ENCODE measurements at places on chromosomes 13 and 19.

GRCh38 chr19:4447327-4448146, 10.1 kb downstream of the UBXN6 start:
- DNase-seq, result no peak

DNA sequence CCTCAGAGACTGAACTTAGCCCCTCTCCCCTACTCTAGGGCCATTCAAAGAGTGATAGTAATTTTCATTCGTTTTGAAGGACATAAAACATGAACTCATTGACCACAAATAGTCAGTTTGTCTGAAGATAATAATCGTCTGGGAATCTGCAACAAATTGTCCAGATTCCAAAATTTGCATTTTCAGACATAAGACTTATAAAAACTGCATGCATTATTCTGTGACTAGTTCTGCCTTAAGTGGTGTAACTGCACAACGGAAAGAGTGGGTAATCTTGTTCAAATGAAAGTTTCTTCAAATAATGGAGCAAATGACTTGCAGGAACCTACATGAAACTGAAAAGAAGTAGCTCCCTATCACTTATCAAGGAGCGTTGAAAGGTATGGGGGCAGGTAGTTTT, 8.4 kb downstream of the CSNK1A1L start:
- no peak for DNase-seq

- DNase-seq, result no peak
Observed at GRCh38 chr13:39391761-39392160, 211.2 kb downstream of the LHFPL6 start.

GRCh38 chr19:42850981-42851717, 28.4 kb downstream of the PSG1 start:
- DNase-seq, result no peak

DNA sequence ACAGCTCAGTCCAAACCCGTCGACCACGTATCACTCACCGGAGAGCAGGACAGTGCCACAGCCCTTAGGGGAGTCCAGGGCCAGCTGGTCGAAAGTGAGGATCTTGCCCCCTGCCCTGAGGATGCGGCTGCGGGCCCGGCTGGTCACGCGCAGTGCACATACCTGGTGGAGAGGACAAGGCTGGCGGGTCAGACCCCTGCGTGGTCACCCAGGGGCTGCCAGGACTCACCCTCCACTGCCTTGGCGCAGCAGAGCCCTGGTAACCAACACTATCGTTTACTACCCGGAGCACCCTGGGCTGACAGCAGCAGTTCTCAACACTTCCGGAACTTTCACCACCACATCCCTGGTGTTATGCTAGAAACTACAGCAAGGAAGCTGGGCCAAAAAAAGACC, 1.2 kb upstream of the FAM83E start:
- DNase-seq, result no peak

DNA sequence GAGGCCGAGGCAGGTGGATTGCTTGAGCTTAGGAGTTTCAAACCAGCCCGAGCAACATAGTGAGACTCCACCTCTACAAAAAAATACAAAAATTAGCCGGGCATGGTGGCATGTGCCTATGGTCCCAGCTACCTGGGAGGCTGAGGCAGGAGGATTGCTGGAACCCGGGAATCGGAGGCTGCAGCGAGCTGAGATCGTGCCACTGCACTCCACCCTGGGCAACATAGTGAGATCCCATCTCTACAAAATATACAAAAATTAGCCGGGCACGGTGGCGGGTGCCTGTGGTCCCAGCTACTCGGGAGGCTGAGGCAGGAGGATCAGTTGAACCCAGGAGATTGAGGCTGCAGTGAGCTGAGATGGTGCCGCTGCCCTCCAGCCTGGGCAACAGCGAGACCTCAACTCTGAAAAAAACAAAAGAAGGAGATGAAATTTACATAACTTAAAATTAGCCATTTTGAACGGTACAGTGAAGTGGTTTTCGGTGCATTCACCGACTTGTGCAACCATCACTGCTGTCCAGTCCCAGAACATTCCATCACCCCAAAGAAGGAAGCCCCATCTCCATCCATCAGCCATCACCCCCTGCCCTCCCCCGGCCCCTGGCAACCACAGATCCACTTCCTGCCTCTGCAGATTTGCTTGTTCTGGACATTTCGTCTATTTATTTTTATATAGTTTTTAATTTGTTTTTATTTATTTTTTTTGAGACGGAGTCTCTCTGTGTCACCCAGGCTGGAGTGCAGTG, 1.6 kb upstream of the AZU1 start:
- DNase-seq, result no peak

DNA sequence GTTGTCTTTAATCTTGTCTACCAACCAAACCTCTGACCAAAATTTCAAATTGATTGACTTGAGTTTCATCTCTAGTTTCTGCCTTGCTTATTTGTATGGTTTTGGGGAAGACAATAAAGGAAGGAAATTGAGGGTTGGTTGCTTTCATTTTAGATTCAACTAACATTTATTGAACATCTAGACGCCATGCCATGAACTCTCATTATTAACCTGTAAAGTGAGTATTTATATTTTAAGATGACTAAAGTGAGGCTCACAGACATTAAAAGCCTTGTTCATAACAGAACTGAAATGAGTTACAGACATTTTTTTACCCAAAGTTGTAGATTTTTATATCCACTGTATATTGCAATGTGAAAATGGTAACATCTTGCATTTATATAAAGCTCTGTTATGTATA, 239.3 kb downstream of the LMO7 start:
- DNase-seq, result no peak

GRCh38 chr13:25741796-25742195, 310.0 kb downstream of the SHISA2 start:
- no peak for DNase-seq

GRCh38 chr19:19559931-19560330, 21.9 kb downstream of the CILP2 start:
- DNase-seq, result no peak

DNA sequence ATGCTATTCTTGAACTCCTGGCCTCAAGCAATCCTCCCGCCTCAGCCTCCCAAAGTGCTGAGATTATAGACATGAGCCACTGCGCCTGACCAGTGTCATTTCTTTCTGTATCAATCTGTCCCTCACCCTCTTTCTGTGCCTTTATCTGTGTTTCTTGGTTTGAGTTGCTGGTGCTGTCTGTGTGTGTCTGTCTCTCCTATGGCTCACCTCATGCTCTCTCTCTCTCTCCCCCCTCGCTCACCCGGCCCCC, 9.9 kb downstream of the IRF2BP1 start:
- no peak for DNase-seq

- no peak for DNase-seq
Observed at GRCh38 chr13:39452417-39452816, 150.6 kb downstream of the LHFPL6 start.

GRCh38 chr19:918481-919198, 1.5 kb downstream of the KISS1R start:
- no peak for DNase-seq

DNA sequence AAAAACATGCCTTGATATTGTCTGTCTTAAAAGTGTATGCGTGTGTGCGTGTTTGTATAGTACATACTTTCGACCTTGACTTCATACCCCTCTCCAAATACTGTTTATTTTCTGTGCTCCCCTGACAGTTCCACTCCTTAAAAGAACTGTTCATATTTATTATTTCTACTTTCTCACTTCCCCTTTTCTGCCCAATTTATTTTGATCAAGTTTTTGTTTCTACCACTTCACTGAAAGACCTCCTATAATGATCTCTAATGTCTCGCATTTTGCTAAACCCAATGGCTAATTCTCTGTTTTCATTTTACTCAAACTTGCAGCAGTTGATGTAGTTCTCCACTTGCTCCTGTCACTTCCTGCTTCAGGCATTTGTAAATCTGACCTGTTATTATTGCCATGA, 426.1 kb upstream of the KLF12 start:
- DNase-seq, result no peak

DNA sequence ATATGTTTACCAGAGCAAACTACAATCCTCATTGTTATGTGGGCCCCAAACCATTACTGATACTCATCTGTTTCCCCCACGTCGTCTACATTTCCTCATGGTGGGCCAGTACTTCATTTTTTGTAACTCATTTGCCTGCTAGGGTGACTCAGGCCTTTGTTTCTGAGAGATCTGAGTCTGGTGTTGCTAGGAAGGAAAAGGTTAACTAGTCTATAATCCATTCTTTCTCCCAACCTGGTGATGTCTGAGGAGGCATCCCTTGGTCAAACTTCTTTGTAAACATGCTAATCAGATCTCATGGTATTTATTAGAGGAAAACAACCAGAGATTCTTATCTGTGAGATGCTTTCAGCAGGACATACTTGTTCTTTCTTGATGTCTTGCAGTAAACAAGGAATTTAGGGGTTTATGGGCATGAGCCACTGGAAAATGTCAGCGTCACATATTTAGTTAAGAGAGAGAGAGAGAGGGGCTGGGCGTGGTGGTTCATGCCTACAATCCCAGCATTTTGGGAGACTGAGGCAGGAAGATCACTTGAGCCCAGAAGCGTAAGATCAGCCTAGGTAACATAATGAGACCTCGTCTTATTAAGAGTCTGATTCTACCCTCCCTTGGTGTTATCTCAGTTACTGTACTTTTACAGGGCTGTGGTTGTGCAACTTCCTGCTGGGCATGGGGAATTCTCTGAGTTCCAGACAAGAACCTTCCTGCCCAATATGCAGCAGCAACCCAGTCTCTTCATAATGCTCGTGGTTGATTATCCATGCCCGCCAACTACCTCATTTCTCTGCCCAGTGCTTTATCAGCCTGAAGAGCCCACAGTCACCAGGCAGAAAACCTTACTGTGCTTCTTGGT, 9.7 kb upstream of the DPRX start:
- DNase-seq, result no peak

DNA sequence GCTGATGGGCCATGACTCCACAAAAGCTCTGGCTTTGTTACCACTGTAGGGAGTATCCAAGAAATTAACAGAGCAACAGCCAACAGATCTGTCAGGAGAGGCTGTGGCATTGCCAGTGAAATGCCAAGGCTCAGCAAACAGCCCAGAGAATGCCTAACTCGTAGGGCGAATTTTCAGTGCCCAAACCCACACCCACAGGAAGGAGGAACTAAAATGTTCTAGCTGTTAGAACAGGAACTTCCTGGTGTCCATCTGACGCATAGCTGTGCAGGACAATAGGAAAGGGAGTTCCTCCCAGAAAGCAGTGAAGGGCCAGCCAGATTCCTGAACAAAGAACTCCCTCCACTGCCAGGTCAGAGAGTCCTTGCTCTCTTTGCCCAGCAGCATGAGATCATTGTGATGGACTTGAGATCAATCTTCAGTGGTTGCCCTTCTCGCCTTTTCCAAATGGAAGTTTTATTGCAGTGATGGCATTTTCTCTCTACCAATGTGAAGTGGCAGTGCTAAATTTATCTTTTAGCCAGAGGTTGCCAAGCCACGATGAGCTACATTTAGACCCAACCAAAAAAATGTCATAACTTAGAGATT, 224.2 kb upstream of the STARD13 start:
- DNase-seq, result no peak

GRCh38 chr13:100694722-100695508, 20.3 kb upstream of the TMTC4 start:
- DNase-seq, result no peak

DNA sequence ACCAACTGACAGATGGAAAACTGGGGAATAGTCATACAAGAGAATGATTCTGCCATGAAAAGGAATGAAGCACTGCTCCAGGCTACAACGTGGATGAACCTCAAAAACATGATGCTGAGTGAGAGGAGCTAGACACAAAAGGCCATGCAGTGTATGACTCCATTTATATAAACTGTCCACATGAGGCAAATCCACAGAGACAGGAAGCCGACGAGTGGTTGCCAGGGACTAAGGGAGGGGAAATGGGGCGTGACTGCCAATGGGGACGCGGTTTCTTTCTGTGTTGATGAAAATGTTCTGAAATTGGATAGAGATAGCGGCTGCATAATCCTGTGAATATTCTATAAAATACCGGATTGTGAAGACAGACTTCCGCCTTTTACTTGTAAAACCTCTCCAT, 10.2 kb downstream of the SMIM7 start:
- DNase-seq, result no peak

DNA sequence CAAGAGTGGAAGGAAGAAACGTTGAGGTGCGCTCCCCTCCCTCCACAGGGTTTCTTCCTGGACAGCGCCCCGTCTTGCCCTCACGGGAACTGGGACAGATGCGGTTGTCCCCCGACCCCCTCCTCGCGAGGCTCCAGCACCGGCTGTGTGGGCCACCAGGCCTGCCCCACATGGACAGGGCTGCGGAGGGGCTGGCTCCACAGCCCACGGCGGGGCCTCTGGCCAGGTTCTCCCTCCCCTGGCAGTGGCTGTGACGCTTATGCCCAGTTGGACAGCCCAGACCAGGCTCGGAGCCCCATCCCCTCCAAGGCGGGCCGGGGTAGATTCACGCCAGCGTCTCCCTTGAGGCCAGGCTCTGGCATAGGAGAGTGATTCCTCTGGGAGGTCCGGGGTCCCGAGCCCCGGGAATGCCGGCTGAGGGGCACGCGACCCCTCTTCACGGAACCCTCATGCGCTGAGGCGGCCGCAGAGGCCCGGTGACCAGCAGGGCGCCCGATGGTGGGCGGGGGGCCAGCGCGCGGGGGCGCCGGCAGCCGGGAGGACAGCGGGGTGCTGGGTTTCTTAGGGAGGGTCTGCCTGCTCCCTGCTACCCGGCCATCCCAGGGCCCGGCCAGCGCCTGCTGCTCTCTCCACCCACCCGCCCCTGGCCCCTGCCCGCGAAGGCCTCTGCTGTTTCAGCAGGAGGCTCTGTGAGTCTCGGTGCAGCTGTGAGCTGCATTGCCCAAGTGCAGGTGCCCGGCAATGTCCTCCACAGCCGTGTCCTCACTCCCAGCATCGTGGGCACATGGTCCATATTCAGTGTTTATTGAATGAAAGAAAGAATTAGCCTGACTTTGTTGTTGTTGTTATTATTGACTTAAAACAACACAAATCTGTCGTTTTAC, 20.3 kb upstream of the GAS6 start:
- no peak for DNase-seq

DNA sequence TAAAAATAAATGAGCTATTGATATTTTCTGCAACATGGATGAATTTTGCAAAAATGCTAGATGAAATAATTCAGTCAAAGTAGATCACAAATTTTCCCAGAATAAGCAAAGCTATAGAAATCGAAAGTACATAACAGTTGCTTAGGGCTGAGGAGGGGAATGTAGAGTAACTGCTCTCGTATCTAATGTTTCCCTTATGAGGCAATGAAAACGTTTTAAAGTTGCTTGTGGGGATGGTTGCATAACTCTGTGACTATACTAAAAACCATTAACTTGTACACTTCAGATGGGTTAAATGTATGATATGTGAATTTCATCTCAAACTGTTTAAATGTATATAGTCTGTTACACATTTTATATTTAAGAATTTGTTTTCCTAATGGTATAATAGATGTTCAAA, 231.7 kb downstream of the GGACT start:
- no peak for DNase-seq

GRCh38 chr13:79196366-79196765, 209.7 kb downstream of the RBM26 start:
- DNase-seq, result no peak

DNA sequence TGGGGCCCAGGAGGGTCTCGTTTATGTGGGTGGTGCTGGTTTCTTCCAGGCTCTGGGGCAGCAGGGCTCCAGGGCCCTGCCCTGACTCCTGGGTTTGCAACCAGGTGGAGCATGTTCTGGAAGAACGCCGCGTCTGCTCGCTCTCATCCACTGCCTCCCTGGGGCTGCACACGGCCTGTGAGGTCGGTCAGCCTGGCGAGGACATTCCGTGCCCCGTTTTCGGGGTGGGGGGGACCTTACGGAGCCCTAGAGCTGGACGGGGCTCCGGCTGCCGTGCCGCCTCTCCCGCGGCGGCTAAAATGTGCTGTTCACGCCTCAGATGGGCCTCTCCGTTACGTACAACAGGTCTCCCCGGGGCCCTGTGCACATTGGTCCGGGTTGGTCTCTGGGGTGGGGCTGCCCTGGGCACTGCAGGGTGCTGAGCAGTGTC, 3.3 kb downstream of the GNA11 start:
- DNase-seq, result no peak

Measured in stimulated activated CD8-positive, alpha-beta memory T cell treated with anti-CD3 and anti-CD28 coated beads, Interleukin-2, amount 100 ng/mL, for 1 hour (primary cell).